Stimulated activated naive CD4-positive, alpha-beta T cell (primary cell): ENCODE measurements at places on chromosomes 3 and 15.

- DNase-seq: no peak
Measured at GRCh38 chr3:10771486-10772270, 44.4 kb upstream of the SLC6A11 start.

GRCh38 chr3:12773030-12773709, 14.1 kb upstream of the TMEM40 start:
- no peak for DNase-seq

DNA sequence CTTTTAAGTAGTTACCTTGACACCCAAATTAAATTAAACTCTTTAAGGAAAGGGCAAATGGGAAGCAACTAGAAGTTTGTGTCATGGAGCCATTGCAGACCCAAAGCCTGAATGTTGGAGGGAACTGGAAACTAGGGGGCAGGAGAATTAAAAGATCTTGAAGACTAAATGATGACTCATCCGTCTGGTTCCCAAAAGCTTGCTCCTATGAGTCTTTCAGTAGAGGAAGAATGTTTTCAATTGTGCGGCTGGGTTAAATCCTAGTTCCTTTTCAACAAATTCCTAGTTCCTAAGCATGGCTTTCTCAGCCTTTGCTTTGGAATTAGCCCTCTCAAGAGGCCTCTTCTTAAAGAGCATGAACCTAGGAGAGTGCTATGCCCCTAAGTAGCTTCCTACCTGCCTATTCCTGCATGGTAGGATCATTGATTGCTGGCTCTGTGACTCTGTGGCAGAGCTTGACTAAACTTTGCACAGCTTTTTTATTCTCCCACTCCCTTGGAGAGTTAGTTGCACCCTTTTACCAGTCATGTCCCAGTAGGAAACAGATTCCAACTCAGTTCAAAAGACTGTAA, 17.7 kb downstream of the CLEC3B start:
- no peak for DNase-seq

- DNase-seq: no peak
Measured at GRCh38 chr3:13824521-13825310, 55.2 kb downstream of the WNT7A start.

- DNase-seq: no peak
Measured at GRCh38 chr3:122880173-122880572, 85.3 kb downstream of the SLC49A4 start.

DNA sequence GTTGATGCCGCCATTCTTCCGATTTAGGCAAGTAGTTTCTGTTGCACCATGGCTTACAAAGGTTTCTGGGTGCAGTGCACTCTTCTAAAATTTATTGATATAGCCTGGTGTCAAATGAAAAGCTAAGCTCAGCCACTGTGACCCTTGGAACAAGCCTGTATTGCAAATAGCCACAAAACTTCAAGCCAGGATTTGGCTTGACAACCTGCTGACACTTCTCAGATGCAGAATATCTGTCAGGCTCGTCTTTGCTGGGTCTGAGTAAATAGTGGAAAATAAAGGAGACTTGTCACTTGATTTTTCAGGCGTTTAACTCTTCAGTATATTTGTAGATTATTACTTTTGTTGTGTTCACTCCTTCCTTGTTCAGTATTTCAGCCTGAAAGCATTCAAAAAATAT, 871.8 kb downstream of the OTOL1 start:
- no peak for DNase-seq

DNA sequence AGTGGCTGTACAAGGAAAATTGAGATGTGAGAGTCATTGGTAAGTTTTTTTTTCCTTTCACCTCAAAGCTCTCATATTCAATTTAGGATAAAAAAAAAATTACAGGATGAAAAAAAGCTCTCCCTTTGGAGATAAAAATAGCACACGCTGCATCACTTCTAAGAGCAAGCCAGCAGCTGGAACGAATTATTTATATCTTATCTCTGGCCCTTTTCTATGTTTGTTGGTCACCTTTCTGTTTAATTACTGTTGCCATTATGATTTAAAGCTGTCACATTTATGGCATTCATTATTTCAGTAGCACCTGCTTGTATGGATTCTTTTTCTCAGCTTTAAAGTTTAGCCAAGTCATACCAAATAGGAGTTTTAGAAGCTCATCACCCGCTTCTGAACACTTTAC, 171.6 kb upstream of the PDZRN3 start:
- no peak for DNase-seq

GRCh38 chr3:9750556-9751411, 1.0 kb downstream of the OGG1 start:
- DNase-seq: no peak

DNA sequence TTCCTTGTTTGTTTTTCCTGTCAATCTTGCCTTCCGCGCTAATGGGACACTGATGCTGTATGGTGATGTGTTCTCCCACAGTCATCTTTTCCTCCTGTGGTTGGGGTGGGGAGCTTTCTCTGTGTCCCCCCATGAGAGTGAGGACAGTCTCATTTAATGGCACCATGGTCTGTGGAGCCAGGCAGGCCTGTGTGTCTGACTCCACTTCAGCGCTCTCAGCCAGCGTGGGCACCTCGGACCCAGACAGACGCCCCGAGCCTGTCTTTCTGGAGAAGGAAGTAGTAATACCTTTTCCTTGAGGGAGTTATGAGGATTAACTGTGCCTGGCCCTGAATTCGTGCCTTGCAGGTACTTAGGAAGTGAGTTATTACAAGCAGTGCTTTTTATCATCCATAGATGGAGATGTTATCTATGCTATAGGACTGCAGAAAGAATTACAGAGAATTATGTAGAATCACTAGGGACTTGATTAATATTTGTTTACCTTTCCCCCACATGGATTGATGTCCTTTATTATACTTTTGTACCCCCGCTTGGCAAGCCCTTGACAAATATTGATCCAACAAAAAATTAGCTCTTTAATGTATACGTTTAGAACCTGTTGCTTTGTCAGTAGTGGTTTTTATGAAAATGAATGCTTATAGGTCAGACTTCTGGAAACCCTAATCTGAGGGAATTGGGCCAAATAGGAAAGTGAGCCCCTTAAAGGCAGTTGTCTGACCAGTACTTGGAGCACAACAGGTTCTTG, 152.4 kb downstream of the PGPEP1L start:
- DNase-seq: no peak

- no peak for DNase-seq
Measured at GRCh38 chr15:55665605-55666227, 77.2 kb downstream of the PRTG start.

GRCh38 chr15:34001536-34001935, 33.2 kb downstream of the CHRM5 start:
- DNase-seq: no peak

DNA sequence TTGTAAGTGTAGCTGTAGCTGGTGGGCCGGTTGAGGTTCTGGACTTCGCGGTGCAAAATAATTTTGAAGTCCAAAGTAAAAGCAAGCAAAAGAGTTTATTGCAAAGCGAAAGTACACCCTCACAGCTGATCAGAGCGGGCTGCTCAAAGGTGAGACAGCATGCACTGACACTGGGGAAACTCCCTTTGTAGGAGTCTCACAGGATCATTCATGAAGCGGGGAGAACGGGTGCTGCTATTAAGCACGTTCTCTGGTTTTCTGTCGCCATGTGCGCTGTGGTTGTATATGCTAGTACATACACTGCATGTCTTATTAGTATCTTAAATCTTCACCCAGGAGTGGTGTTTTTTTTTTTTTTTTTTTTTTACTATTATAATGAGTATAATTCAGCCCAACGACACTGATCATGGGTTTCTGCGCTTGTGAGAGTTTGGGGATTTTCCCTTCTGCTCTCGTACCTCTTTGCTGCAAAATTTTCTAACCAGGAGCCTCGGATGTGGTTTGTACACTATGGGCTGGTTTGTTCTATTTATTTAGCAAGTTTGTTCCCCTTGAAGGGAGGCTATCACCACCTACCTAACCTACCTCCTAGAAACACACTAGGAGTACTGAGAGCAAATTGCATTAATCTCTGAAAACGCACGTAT, 1.4 kb upstream of the AP4E1 start:
- peak; percentile 76 for DNase-seq

DNA sequence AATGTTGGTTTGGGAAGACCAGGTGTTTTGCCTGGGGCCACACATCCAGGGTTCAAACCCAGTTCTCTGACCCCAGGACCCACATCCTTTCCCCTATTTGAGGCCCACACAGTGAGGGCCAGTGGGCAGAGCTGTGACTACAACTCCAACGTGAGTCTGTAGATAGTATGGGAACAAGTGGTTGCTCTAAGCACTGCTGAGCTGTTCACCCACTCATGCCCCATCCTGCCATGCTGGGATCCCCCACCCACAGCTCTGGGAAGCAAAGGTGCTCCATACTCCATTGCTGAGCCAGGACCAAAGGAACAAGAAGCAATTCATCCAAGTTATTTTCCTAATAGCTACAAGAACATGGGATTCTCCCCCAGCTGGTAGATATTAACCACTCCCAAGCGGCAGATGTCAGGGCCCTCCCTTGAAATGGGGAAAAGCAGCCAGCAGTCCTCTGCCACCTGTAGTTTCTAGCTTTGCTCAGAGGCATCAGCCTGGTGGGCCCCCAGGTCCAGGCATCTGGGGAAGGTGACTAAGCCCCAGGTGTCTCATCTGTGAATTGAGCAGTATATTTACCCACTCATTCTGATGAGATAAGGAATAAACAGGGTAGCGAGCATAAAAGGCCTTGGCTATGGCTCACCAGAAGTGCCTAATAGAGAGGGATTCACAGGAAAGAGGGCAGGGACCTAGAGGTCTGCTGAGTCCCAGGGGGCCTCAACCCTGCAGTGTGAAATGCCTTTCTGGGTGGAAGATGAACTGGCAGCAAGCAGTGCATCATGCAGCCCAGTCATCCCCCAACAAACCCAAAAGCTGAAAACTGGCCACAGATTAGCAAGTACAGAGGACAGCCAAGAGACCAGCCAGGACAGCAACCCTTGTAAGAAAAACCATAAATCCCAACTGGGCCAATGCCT, 33.4 kb downstream of the POC1A start:
- DNase-seq: no peak

DNA sequence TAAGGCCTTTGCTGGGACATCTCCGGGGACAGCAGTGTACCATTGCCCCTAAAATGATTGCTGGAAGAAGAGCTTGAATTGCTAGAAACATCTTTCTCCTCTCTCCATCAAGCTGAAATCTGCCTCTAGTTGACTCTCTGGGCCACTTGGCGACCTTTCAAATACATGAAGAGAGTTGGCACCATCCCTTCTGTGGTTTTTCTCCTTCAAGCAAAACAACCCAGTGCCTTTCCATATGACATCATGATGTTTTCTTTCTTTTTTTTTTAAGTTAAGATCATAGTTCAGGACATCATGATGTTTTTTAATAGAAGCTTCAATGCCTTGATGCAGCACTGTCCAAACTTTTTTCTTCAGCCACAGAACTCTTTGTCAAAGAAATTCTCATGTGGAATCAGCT, 144.0 kb upstream of the PTPRG start:
- DNase-seq: no peak

DNA sequence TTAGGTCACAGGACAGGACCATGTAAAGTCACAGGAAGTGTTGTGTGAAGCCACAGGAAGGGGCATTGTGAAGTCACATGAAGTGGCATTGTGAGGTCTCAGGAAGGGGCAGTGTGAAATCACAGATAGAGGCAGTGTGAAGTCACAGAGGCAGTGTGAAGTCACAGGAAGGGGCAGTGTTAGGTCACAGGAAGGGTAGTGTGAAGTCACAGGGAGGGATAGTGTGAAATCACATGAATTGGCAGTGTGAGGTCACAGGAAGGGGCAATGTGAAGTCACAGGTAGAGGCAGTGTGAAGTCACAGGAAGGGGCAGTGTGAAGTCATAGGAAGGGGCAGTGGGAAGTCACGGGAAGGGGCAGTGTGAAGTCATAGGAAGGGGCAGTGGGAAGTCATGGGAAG, 37.9 kb downstream of the GASK1A start:
- peak; percentile 45 for DNase-seq

DNA sequence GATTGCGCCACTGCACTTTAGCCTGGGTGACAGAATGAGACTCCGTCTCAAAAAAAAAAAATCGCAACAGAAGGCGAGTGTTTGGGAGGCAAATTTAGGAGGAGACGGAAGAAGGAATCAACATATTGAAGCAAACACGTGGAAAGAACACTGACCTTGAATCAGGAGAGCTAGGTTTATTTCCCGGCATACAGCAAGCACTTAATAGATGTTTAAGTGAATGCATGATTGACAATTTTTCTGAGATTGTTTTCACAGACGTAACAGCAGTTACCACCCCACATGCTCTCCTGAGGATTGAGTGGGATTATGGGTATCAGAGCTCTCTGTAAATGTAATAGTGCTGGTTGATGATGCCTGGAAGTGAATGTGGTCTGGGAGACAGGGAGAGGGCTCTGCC, 5.6 kb upstream of the RPP25 start:
- DNase-seq: no peak

- DNase-seq: no peak
Measured at GRCh38 chr3:187519428-187519890, 150.7 kb downstream of the SST start.

DNA sequence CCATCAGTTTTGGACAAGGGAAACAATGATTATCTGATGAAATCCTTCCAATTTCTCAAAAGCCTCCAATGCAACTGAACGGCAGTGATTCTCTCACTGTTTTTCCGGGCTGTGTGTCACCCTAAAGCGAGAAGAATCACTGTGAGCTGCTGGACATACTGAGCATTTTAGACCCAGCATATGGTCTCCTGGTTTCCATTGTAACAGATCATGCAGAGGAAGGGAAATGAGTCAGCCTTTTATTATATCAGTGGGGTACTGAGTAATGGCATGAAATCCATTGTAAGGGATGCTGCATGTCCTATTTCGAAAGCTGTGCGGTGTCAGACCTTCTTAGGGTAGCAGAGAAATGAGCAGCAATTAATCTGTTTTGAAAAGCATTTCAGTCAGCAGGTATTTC, 287.1 kb downstream of the IL5RA start:
- no peak for DNase-seq

DNA sequence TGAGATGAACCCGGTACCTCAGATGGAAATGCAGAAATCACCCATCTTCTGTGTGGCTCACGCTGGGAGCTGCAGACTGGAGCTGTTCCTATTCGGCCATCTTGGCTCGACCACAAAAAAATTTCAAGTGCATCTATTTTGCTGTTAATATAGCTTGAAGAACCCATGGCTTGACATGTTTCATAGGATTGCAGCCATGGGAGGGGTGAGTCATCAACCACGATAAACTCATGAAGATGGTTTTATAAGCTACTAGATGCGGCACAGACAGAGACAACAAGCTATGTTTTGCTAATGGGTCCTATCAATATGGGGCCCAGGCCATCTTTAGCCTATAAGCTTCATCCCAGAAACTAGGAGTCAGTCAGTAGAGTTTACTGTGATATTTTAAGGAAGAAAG, 100.4 kb upstream of the PHLDB2 start:
- no peak for DNase-seq

GRCh38 chr3:149152420-149152819, 23.0 kb downstream of the HPS3 start:
- DNase-seq: no peak
